T-helper 17 cell (primary cell): ENCODE measurements at places on chromosomes 4 and X.
A peak's percentile ranks its signal among the peaks of the same experiment; 100 is the strongest.

DNA sequence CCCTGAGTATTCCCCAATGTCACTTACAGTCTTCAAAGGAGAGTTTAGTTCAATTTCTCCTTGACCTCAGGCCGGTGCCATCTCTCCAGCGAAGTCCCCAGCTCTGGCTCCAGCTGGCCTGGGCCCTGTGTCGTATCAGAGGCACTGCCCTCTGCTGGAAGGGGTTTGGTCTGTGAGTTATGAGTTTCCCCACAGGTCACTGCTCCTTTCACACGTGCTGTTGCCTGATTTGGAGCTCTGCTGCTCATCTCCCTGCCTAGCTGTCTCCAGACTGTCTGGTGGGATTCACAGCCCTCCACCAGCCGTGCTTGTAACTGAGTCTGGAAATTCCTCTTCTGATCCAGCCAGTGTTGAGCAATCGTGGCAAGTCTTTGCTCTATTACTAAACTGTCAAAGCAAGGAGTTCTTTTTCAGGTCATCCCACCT is at the start of gene RAP2C:
RAP2C (minus strand) TSS at position 105 of the 426 bp plus-strand sequence. CDS start 2,179 bp downstream, outside the sequence.
- peak; percentile 17 for DNase-seq

GRCh38 chrX:29496636-29497180 is 718.7 kb upstream of the MAGEB2 start:
- DNase-seq = no peak

GRCh38 chr4:127113844-127114362 is 518.9 kb upstream of the INTU start:
- no peak for DNase-seq

GRCh38 chr4:44025376-44026020 is 423.1 kb downstream of the KCTD8 start:
- no peak for DNase-seq

DNA sequence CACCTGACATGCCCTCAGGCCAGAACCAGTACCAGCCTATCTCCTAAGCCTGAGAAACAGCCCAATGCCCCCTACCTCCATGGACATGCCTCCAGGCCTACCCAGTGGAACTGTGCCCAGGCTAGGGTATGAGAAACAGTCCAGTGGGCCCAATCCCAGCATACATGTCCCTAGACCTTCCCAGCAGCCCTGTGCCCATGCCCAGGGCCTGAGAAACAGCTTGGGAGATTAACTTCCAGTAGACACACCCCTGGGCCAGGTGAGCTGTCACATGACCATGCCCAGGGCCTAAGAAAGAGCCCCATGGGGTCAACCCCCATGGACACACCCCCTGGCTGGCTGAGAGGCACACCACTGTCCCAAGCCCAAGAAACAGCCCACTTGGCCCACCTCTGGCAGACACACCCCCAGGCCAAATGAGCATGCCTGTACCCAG is 78.8 kb downstream of the CBR4 start:
- no peak for DNase-seq

GRCh38 chr4:122632396-122633143 is 11.7 kb upstream of the IL21 start:
- no peak for DNase-seq

DNA sequence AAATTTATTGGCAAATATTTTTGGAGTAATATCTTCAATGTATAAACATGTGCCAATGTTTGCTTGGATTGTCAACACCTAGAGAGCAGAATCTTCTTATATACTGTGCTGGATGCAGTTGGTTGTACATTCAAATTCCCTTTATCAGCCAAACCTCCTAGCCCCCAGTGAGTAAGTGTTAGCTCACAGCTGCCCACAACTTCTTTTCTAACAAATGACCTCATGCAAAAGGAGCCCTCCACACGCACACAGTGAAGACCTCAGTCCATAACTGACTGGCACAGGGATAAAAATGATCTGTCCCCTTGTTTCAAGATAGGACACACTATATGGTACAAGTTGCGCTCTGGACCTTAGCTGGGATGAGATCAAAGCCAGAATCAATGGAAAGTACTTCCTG is 458.0 kb upstream of the NWD2 start:
- no peak for DNase-seq

GRCh38 chrX:1224954-1225353 is 12.5 kb upstream of the CRLF2 start:
- no peak for DNase-seq

- no peak for DNase-seq
These were observed 92.8 kb downstream of the CBR4 start for GRCh38 chr4:168917138-168917779.

GRCh38 chr4:168696826-168697225 is 200.0 kb downstream of the PALLD start:
- no peak for DNase-seq

DNA sequence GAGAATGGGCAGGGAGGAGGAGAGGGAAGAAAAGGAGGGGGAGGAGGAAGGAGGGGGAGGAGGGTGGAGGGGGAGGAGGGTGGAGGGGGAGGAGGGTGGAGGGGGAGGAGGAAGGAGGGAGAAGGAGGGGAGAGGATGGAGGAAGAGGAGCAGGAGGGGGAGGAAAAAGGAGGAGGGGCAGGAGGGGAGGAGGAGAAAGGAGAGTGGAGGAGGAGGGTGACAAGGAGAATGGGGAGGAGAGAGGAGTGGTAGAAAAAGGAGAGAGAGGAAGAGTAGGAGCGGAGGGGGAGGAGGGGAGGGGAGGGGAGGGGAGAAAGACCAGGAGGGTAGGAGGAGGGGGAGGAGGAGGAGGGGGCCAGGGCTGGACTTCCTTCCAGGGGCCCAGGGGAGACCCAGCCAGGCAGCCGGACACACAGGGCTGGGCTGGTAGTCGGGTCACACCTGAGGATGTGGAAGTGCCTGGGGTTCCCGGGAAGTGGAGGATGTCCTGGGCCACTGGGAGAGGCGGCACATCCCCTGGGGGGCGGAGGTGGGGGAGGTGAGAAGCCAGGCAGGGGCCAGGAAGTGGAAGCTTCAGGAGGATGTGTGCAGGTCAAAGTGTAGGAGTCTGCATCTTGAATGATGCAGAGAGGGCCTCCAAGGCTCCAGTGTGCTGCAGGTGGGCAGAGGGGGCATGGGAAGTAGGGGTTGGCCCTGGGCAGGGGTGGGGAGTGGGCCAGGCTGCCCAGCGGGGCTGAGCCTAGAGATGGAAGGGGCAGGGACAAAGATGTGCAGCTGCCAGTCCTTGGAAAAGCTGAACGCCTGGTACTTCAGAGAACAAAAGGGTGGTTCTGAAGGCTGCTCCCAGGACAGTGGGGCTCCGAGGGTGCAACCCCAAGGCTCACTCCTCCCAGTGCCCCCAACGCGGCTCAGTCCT is 18.8 kb downstream of the IL3RA start:
- no peak for DNase-seq

GRCh38 chr4:56977321-56978012 is at the start of gene NOA1:
TSS of gene NOA1 (minus strand) at chr4:56977606. CDS start at chr4:56977585, 21 bp downstream.
- DNase-seq = peak; percentile 99

- no peak for DNase-seq
These were observed 342.4 kb downstream of the BCOR start for GRCh38 chrX:39755143-39756032.

DNA sequence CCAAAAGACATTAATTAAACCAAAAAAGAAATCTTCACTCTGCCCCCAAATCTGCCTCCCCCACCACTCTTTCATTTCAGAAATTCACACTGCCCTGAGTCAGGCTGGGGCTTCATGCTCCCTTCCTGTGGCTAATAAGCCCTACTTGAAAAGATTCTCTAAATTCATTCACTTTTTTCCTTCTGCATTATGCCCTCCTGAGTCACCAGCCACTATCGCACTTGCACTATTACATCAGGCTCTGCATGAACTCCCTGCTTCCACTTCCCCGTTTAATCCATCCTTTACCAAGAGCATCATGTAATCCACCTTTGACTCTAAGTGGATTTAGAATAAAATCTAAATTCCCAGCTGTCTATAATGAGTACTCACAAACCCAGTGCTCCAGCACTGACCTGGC is 295.4 kb upstream of the KLF3 start:
- DNase-seq = no peak

- no peak for DNase-seq
These were observed 1569.3 kb downstream of the PCDH18 start for GRCh38 chr4:135963009-135963408.
